Stimulated activated CD8-positive, alpha-beta memory T cell treated with anti-CD3 and anti-CD28 coated beads, Interleukin-4, amount 100 ng/mL, for 1 hour (primary cell): ENCODE measurements at places on chromosomes 2 and 18.

- DNase-seq: no peak
Observed at GRCh38 chr2:224968051-224968450, 74.2 kb downstream of the DOCK10 start.

DNA sequence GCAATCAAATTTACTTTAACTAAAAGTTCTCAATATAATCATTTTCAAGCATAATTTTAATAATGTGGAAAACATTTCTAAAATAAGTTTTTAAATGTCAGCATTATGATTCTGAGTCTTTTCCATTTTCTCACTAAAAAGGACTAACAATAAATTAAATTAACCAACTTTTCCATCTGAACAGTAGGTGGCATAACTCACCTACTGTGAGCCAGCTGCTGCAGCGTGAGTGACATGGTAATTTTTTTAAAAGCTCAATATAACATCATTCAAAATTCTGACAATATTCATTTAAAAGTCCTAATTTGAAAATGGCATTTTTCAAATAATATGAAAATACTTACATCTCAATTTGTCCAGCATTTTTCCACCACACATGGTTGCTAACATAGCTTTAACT, 66.5 kb downstream of the DTNB start:
- no peak for DNase-seq

GRCh38 chr2:97998431-97999005, 2.8 kb upstream of the TMEM131 start:
- no peak for DNase-seq

DNA sequence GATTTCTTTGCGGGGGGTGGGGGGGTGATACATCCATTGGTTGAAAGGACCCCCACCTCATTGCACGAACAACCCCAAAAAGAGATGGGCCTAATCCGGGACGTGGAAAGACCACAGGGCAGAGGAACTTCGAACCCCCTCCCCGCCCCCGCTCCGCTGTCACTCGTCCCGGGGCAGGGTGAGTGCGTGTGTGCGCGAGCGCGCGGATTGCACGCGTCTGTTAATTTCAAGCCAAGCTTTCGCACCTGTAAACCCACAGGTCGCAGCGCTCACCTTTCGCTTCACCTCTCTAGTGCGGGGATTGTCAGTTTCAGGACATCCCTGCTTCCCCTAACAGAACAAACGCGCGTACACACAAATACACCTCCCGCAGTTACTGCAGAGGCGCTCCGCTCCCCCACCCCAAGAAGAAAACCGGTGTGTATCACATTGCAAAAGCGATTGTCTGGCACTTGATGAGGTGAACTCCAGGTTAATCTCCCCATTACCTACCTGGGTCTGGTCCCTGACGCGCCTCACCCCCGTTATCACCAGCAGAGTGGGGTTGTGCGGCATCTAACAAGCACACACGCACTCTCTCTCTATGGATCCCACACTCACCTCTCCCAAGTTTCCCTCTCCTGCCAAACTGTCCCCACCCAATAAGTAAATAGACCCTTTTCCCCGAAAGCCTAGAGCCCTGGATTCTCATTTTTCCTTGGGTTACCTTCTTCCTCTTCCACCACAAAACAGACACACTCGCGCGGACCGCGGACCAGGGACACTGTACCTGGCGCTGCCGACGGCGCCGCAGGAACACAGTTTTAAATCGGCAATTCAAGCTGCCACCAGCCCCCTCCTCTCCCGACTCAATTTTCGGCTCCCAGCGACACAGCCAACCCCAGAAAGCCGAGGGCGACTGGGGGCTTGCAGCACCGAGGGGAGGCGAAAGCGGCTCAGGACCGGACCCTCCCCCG, 1.0 kb downstream of the CYP26B1 start:
- DNase-seq: no peak

DNA sequence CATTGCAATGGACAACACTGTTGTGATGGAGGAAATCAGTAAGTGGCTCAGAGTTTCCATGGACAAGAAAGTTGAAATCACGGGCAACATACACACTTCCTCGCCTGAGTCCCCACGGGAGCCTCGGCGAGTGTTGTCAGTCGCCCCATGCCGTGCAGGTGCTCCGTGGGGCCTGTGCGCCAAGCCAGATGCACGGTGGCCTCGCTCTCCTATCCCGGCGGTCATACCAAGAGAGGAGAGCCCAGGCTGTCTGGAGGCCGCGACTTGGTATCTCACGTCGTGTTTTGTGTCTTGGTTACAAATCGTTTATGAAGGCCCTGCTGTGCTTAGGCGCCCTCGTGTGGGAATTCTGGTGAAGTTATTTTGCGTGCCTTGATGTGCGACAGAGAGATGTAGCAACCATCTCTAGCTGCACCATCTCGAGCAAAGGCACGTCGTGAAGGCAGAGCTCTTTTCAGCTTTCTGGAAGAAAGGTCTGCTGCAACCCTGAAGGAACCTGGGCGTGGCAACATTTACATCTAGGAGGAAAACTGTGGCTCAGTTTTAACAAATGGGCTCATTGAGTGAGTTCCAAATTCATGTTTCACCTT, 21.8 kb downstream of the ATG4B start:
- no peak for DNase-seq

- DNase-seq: no peak
Observed at GRCh38 chr2:68074050-68074449, 11.2 kb upstream of the C1D start.

- DNase-seq: no peak
Observed at GRCh38 chr2:169107645-169108044, 38.3 kb downstream of the DHRS9 start.

DNA sequence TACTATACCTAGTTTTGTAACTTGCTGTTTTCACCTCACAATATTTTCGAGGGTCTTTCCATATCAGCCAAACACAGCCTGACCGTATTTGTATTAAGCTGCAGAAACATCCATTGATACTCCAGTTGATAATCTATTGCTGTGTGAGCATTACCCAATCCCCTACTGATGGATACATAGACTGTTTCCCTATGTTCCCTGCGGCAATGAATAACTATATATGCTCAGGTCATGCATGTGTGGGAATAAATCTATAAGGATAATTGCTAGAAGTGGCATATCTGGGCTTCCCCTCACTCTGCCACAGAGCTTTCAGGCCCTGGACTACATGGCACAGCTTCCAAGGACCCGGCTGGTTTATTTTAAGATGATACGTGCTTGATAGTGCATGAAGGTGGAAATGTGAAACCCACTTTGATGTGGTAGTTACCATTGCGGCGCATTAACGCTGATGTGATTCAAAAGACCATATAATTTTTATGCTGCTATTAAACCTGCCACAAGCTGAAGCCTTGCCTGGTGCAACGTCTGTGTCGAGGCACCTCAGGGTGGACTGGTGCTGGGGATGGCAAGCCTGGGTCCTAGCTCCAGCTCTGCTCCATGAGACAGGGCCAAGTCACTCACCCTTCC, 130.8 kb upstream of the MSH6 start:
- DNase-seq: no peak

DNA sequence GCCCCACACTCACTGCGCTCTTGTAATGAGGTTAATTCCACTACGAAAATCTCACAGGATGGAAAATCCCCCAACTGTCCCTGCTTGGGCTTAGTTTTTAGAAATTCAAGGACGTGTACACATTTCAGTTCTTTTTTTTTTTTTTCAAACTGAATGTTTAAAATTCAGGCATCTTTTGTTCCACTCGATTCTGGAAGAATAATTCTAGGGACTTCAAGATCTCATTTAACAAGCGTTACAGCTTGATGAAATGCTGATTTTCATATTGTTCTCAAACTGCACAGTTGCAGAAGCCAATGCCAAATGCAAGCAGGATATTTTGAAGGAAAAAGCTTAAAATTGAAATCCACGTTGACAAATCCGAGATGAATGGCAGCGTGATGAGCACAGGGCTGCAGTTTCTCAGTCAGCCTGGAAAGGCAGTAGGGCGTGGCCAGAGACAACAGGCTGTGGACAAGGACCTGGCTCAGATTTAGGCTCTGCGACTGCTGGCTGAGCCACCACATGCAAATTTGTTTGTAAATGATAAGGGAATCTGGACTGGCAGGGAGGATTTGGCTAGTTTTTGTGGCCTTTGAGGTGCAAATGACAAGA, 128.1 kb upstream of the MYCN start:
- no peak for DNase-seq

GRCh38 chr2:166658901-166659300, 164.9 kb upstream of the SCN7A start:
- no peak for DNase-seq

GRCh38 chr2:43343573-43344304, 117.3 kb upstream of the ZFP36L2 start:
- DNase-seq: no peak

DNA sequence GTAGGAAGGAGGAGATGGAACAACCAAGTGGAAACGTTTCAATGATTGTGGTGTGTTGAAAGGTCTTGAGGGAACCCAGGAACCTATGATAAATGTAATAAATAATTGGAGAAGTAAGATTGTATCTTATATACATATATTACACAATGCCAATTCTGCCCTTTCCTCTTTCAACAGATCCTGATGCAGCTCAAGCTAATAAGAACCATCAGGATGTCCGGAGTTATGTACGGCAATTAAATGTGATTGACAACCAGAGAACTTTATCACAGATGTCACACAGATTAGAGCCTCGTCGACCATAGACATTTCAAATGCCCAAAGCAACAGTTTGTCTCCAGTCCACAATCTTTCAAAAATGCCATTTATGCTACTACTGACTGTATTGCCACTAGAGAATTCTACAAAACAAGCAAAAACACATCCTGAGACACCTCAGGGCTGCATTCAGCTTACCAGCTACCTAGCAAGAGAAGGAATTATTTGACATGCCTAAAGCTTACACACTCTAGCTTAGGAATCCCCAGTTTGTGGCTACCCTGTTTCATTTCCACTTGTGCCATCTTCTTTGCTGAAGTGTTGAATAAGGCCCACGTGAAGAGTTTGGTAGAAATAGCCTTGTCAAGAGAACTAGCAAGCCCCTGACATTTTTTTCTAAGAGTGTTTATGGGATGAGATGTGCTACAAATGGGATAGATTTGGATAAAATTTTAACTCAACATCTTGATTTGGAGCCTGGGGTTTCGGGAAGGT, 24.0 kb upstream of the MAP3K20 start:
- no peak for DNase-seq

- DNase-seq: no peak
Observed at GRCh38 chr2:104262714-104263113, 591.2 kb upstream of the POU3F3 start.

- DNase-seq: no peak
Observed at GRCh38 chr2:46188041-46188716, 109.0 kb upstream of the EPAS1 start.

GRCh38 chr18:35481960-35482366, 15.8 kb downstream of the INO80C start:
- DNase-seq: no peak

- no peak for DNase-seq
Observed at GRCh38 chr18:79736846-79737245, 57.2 kb downstream of the CTDP1 start.

GRCh38 chr2:234134496-234134895, 84.0 kb downstream of the SPP2 start:
- DNase-seq: no peak

DNA sequence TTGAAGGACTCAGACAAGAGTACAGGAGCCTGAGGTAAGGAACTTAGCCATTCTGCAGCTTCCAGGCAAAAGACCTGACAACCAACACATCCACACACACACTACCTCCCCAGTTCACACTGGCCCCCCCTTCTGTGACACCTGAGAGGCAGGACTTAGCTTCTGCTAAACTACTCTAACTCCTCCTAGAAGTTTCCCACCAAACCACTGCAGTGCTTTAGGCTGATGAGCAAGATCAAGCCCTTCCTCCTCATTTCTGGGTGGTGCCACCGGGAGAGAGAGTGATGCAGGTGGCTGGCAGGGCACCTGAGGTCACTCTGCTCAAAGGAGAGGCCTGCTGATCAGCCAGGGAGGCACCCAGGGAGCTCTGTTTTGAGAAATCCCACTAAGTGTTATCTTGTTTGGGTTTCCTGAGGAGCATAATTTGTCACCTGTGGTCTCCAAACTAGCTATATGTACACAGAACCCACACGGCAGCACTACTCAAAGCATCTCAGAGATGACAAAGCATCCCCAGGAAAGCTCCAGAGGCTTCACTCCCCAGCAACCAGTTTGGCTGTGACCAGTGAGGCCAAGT, 188.4 kb downstream of the MYO5B start:
- no peak for DNase-seq

- DNase-seq: no peak
Observed at GRCh38 chr2:149029307-149029965, 9.1 kb upstream of the LYPD6B start.

DNA sequence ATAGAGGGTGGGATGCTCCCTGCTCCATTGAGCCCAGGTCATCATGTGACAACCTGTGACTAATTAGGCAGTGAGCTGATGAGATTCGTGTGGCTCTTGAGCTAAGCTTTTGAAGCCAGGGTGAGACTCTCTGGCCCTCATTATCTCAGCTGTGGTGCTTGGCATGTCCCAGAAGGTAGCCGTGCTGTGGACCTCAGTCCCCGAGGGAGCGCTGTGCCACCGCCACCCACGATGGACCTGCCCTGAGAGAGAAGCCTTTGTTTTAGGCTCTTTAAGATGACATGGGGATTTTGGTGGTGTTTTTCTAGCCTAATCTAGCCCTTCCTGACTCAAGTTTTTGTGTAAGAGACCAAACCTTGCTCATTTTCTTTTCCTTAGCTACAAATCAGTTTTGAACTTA, 66.4 kb downstream of the NEDD4L start:
- no peak for DNase-seq
